ENCODE measurements at places on chromosomes 12 and 14. TPM values are rescaled to one million over a fixed set of nuclear protein-coding genes. Genes with fewer than 3 reads are reported as not detected.

The ARMH4 gene
- 5.1 TPM for total RNA-seq

The TTLL5 gene
- 14.8 TPM for total RNA-seq

The SLC5A8 gene
- total RNA-seq = not detected

The REP15 gene
- 2.9 TPM for total RNA-seq

The CCDC175 gene
- total RNA-seq = not detected

The MMP19 gene
- total RNA-seq = 2.5 TPM

The NRXN3 gene
- 1.3 TPM for total RNA-seq

The WNT1 gene
- not detected for total RNA-seq

The ERBB3 gene
- total RNA-seq = 0.38 TPM

The TMEM121 gene
- 12.7 TPM for total RNA-seq

The SLC6A15 gene
- total RNA-seq = 0.77 TPM

The CIROP gene
- total RNA-seq = not detected

The TAC3 gene
- not detected for total RNA-seq

The PROX2 gene
- total RNA-seq = not detected

The GUCY2C gene
- total RNA-seq = not detected

The NAV3 gene
- 62.1 TPM for total RNA-seq

The ALDH2 gene
- total RNA-seq = 23.7 TPM

The TMEM233 gene
- total RNA-seq = 0.56 TPM

The CISTR gene
- not detected for total RNA-seq

The OR6C2 gene
- not detected for total RNA-seq

The SIX1 gene
- 0.38 TPM for total RNA-seq

The GPD1 gene
- total RNA-seq = under 0.01 TPM

The CMA1 gene
- not detected for total RNA-seq

The LMNTD1 gene
- total RNA-seq = 0.38 TPM

The PAPOLA gene
- 76.1 TPM for total RNA-seq

The GNS gene
- total RNA-seq = 87.8 TPM

The GPR135 gene
- total RNA-seq = 3.1 TPM
